ENCODE measurements at places on chromosomes 4 and X.

DNA sequence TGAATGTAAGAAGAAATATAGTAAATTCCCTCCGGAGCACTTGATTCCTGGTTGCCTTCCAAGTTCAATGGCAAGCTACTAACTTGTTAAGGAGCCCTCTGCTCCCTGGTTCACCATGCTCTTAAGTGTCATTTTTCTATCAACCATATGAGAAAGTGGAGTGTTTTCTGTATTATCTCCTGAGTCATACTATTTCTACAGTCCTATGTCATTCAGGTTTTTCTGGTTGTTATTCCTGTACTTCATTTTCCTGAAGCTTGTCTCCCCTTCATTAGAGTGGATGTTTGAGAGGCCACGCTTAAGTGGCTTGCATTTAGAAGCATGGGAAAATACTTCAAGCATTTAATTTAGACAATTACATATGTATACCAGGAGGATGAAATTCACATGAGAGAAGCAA, 14.7 kb upstream of the EPGN start:
- no peak for DNase-seq

- DNase-seq, result no peak
Measured at GRCh38 chrX:39301036-39301435, 499.8 kb downstream of the MID1IP1 start.

- no peak for DNase-seq
Measured at GRCh38 chrX:114181195-114181594, 402.7 kb upstream of the HTR2C start.

- no peak for DNase-seq
Measured at GRCh38 chr4:88104902-88105610, 53.4 kb downstream of the ABCG2 start.

DNA sequence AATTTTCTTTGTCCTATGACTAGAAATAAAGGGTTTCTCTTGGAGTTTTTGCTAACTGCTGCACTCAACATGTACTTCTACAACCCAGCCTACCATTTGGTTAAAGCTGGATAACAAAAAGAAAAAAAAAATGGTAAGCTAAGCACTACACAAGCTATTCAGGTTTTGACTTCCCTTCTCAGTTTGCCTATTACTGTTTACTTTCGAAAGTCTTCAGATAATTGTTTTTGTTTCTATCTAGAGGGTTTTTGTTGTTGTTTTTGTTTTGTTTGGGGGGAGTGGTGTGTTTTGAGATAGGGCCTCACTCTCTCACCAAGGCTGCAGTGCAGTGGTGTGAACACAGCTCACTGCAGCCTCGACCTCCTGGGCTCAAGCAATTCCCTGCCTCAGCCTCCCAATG, 46.6 kb downstream of the CLOCK start:
- no peak for DNase-seq

- DNase-seq, result no peak
Measured at GRCh38 chr4:189128341-189128740, 812.3 kb upstream of the FRG1 start.

- DNase-seq, result no peak
Measured at GRCh38 chr4:2390146-2390545, 28.3 kb downstream of the ZFYVE28 start.

DNA sequence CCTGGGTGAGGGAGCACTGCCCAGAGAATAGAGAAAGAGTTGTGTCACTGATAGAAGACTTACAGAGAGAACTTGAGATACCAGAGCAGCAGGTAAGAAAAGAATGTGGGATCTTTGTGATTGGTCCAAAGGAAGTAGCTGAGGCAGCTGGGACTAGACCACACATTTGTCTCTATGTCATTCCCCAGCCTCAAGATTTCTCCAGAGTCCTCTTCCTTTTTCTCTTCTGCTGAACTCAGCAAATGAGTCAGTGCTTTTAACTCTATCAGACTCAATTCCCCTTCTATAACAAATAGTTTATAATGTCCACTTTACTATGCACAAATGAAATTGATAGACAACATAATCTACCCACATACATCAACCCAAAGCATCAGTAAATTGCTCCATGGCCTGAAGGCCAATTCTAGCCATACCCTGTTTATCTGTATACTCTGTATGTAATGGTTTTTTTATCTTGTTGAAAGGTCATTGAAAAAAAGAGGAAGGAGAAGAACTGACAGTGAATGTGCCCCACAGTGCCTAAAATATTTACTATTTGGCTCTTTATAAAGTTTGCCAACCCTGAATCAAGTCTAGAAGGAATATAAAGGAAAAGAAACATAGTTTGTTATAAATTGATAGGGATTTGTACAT, 38.2 kb downstream of the ETDC start:
- DNase-seq, result no peak

- DNase-seq, result no peak
Measured at GRCh38 chr4:110975338-110975737, 352.5 kb upstream of the PITX2 start.

- DNase-seq, result no peak
Measured at GRCh38 chrX:74449322-74449936, 28.1 kb downstream of the SLC16A2 start.

All from GM12878 (cell line).